ENCODE measurements at places on chromosomes 6 and 20.

DNA sequence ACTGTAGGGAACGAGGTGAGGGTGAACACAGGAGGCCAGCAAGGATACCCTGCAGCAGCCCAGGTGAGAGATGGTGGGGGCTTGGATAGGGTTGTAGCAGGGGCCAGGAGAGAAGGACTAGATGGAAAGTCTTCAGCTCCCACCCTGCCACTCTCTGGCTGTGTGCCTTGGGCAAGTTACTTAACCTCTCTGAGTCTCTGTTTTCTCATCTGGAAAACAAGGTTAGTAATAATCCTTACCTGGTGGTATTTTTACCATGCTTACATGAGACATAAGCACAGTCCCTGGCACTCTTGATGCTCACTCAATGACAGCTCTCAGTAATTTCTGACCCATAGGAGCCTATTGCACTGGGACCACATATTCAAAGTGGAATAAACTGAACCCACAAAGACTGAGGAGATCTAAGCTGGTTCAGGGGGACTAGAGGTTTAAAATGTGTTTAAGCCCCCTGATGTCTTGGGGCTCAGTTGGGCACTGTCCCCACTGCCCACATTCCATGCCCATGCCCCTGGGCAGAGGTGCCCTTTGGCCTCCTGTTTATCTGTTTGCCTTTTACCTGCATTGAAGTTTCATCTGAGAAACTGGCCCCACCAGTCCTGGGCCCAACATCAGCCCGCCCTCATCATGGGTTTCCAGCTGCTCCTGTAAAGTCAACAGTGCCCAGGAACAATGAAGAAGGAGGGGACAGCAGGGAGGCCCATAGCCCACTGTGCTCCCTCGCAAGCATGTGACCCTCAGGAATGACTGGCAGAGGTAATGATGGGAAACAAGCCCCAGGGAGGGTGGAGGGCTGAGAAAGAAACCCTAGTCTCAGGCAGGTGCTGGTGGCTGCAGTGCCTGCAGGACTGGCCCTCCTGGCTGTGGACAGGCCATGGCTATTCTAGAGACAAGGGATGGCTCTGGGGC lies 104.0 kb downstream of the VEGFA start:
- DNase-seq = no peak

- DNase-seq = no peak
These were observed 12.4 kb upstream of the CDC5L start for GRCh38 chr6:44375071-44375470.

GRCh38 chr6:116535109-116535508 lies 10.4 kb downstream of the TRAPPC3L start:
- no peak for DNase-seq

- no peak for DNase-seq
These were observed 248.5 kb downstream of the BTBD9 start for GRCh38 chr6:38391206-38391605.

DNA sequence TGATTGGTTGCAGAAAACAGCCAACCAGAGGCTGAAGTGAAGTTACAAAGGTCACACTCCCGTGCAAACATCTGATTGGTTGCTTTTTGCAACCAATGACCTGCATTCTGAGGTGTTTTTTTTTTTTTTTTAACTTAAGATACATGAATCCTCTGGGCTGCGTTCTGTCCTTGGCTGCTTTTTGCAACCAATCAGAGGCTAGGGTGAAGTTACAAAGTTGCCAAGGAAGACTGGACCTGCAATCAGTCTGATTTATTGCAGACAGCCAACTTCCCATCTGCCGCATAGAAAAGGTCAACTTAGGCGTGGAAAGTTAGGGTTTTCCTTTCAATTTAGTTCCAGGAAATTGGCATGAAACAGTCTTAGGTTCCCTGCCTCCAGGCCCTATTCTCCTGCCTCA lies 292.9 kb downstream of the PLCB1 start:
- no peak for DNase-seq

GRCh38 chr6:156474507-156475120 lies 302.6 kb upstream of the ARID1B start:
- no peak for DNase-seq

DNA sequence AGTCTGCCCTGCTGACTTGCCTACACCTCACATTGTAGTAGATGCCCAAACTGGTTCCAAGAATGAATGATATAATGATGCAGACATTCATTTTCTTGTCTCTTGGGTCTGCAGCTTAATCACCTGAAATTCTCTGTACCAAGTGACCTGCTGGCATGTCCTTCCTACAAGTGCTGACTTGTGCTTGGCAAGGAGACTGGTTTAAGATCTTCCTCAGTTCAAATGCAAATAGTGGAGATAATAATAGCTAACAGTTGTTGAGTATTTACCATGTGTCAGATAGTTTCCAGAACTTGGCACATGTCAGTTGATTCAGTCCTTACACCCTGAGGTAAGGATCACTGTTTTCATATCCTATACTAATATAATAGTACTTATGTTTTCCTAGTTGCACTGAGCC lies 223.4 kb downstream of the SLC24A3 start:
- no peak for DNase-seq

- DNase-seq = no peak
These were observed 240.8 kb downstream of the TFAP2A start for GRCh38 chr6:10174056-10174455.

DNA sequence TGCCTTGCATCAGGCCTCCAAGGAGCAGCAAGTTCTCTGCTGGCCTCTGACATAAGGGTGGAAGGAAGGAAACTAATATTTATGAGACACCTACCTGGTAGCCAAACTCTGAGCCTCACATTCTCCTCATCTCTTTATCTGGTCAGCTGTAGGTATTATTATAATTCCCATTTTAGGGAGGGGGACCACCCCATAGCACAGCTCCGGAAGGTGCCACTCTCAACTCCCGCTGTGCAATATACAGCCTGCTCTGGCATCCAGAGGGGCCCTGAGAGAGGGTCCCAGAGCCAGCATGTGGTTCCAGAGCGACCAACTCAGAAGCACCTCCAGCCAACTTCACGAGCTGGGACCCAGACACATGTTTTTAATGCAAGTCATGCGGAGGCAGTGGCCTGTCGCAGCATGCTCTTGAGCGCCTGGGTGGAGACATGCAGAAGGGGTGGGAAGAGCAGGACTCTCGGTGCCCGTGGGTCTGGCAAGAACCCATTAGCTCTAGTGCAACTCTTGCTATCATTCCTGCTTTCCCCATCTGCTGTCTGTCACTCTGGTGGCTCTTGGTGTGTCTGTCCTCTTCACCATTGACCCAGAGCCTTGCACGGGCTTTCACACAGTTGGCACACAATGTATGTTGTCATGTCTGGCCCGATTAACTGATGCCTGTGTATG lies 15.0 kb upstream of the MYMX start:
- no peak for DNase-seq

GRCh38 chr6:71091956-71092355 lies 135.1 kb upstream of the B3GAT2 start:
- DNase-seq = no peak

DNA sequence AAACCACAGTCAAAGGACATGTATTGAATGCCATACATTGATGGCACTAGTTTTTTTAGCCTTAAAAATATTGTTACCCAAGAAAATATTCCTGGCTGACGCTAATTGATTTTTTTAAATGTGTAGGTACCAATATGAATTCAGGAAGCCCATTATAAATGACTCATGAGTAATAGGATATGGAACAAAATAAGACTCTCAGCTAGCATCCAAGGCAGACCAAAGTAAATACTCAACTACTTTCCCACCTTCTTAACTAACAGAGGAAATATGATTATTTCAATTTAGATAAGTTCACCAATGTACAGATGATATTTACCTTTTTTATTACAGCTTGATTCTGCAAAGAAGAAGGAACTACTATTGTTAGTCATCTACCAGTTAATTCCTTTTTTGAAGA lies 43.2 kb upstream of the TXNDC5 start:
- DNase-seq = no peak

GRCh38 chr6:126339796-126340609 lies at the start of gene CENPW:
CENPW (plus strand) TSS chr6:126340115; CDS start chr6:126340274, 159 bp downstream.
- DNase-seq = peak; percentile 90

DNA sequence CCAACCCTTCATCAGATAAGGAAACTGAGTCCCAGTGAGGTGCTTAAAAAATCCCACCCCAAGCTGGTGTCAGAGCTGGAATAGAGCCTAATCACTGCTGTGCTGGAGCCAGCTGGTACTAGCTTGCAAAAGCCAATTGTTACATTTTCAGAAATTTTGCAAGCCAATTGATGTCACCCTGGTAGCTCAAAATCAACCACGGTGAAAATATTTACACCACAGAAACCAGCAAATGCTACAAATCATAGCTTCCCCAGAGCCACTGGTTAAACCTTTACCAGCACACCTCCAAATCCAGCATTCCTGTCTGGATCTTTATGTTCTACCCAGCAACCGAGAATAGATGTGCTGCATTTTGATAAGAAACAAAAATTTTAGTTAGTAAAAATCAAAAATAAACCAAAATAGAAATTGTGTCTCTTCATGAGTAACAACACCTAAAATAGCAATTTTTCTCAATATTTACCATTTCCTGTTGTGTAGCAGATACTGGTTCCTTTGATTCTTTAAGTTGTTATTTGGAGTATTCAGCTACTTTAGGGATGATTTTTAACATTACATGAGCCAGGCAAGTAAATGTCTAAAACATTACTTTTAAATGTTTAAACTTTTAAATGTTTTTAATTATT lies 7.2 kb upstream of the LCA5 start:
- no peak for DNase-seq

GRCh38 chr6:142844065-142844755 lies 100.8 kb downstream of the HIVEP2 start:
- DNase-seq = peak; percentile 36

GRCh38 chr20:23116311-23117089 lies 30.4 kb upstream of the CD93 start:
- no peak for DNase-seq

DNA sequence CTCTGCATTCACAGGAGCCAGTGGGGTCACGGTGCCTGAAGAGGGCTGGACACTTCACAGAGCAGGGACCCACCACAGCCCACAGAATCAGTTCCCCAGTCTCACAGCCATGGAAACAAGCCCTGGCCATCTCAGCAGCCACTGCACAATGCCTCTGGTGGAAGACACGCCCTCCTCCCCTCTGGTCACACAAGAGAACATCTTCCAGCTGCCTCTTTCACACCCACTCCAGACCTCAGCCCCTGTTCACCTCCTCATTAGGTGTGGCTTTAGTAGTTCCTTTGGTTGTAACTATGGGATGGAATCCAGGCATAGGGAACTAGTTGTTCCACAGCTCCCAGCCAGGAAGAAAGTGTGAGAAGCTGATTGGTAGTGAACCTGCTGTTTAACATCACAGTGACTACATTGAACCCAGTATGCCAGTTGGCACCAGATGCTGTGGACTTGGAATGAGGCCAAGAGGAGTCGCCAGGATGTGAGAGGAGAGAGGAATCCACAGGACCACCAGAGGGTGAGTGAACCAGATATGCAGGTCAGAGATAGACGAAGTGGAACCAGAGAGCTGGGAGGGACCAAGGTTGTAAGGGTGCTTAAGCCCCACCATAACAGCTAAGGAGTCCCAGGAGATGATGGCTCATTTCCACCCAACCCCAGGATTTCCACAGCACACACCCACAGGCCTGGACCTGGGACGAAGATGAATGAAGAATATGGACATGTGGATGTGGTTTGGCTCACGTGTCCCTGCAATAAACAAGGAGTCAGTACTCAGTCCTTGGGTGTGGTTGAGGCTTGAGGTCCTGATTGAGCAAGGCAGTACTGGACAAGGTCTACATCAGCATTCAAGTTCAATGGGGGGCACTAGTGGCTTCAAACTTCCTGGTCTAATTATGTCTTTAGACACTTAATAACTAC lies 8.8 kb upstream of the BTN3A3 start:
- DNase-seq = no peak

DNA sequence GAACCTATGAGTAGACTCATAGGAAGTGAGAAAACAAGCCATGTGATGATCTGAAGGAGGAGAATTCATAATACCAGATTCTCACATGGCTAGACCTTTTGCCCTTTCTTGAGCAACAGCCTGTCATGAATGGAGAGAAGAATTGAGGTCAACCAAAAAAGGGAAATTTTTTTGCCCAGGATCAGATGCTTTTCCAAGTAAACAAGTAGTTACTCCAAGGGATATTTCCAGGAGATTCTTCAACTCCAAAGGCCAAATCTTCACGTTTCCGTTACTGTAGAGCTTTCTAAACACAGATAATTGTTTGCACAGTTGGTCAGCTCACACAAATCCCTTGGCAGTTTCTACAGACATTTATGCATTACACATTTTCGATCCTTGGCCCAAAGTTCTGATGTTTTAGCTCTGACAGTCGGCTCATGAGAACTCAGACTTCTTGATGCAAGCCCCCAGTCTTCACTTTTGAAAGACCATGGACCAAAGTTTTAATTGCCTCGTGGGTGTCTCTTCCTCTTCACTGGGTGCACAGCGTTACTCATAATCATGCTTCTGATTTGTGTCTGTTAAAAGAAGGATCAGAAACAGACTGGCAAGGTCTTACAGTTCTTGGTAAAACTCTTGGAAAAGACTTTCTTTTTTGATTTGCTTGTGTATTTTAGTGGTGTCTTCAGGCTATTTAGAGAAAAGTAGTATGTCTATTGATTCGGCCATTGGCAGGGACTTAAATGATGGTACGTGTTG lies 115.0 kb downstream of the TSHZ2 start:
- DNase-seq = no peak

DNA sequence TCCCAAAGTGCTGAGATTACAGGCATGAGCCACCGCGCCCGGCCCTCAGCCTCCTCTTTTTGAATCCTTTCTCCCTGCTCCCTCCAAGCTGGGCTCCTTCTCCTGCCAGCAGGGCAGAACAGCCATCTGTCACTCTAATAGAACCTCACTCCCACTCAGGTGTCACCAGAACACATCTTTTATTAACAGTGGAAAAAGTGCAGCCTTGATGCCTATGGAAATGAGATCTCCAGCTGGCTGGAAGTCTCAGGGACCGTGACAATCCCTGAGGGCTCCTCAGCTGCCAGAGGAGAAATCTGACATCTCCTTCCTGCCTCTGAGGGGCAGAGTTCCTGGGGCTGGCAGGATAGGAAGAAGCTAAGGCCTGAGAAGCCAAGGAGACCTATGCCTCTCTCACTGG lies 28.0 kb downstream of the TMC2 start:
- DNase-seq = no peak

- DNase-seq = no peak
These were observed 17.6 kb downstream of the TRDN start for GRCh38 chr6:123619156-123619555.

GRCh38 chr6:159151266-159151855 lies 17.8 kb upstream of the FNDC1 start:
- DNase-seq = peak; percentile 59

- peak; percentile 89 for DNase-seq
These were observed 98.3 kb downstream of the RAMACL start for GRCh38 chr6:166488076-166488685.
